Activated T-helper 1 cell treated with anti-CD3 and anti-CD28 coated beads, Interleukin-12 subunit alpha, Interleukin-12 subunit beta, Interleukin-2, Interleukin-4 antibody, amounts not matched to agents 30 ng/mL and 10 ng/mL and 1 ng/mL, durations not matched to agents 14 hours and 24 hours and 36 hours (primary cell): ENCODE measurements at places on chromosomes 2 and 18. TPM values are rescaled to one million over a fixed set of nuclear protein-coding genes. Genes with fewer than 3 reads are reported as not detected.
A peak's percentile ranks its signal among the peaks of the same experiment; 100 is the strongest.

- peaks cover 4% of the 10 kb centered on the region for H3K36me3 ChIP-seq
- peak overlapping the region; percentile 91 for H3K27ac ChIP-seq
- peaks cover 60% of the 10 kb centered on the region for H3K4me1 ChIP-seq
- no peaks in the 10 kb centered on the region for H3K27me3 ChIP-seq
- H3K4me3 ChIP-seq = peak overlapping the region; percentile 30
- DNase-seq = no peak
Measured at GRCh38 chr2:196183172-196183473, 11.7 kb upstream of the STK17B start.

GRCh38 chr18:6482198-6482977, 67.7 kb upstream of the L3MBTL4 start:
- no peak overlapping the region for H3K4me3 ChIP-seq
- no peak overlapping the region for H3K27ac ChIP-seq

GRCh38 chr18:63844254-63844653, 43.3 kb upstream of the SERPINB2 start:
- H3K4me1 ChIP-seq = no peaks in the 10 kb centered on the region
- no peak for DNase-seq
- H3K27ac ChIP-seq = no peak overlapping the region
- H3K27me3 ChIP-seq = peaks cover 13% of the 10 kb centered on the region

GRCh38 chr18:54386043-54386442, 28.3 kb downstream of the C18orf54 start:
- no peak for DNase-seq
- peaks cover 31% of the 10 kb centered on the region for H3K4me1 ChIP-seq
- peaks cover 14% of the 10 kb centered on the region for H3K36me3 ChIP-seq
- no peaks in the 10 kb centered on the region for H3K27me3 ChIP-seq
- H3K4me3 ChIP-seq = no peak overlapping the region
- H3K27ac ChIP-seq = no peak overlapping the region

DNA sequence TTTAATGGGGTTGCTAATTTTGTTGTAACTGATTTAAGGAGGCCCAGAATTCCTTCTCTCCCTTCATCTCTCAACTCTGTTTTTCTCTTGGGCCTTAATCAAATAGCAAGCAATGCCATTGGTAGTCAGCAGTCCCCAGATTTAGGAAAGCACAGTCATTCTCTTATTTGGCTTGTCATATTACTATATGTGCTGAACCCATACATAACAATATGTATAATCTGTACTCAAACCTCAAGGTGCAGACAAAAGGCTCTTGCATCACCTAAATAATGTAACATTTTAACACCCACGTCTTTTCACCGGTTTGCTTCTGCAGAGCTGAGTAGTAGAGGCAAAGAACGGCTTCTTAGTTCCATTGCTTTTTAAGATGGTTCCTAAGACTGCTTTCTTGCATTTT, 33.4 kb downstream of the METTL8 start:
- DNase-seq = no peak
- no peak overlapping the region for H3K27ac ChIP-seq
- no peaks in the 10 kb centered on the region for H3K27me3 ChIP-seq
- no peak overlapping the region for H3K4me3 ChIP-seq
- H3K36me3 ChIP-seq = peaks cover 15% of the 10 kb centered on the region

DNA sequence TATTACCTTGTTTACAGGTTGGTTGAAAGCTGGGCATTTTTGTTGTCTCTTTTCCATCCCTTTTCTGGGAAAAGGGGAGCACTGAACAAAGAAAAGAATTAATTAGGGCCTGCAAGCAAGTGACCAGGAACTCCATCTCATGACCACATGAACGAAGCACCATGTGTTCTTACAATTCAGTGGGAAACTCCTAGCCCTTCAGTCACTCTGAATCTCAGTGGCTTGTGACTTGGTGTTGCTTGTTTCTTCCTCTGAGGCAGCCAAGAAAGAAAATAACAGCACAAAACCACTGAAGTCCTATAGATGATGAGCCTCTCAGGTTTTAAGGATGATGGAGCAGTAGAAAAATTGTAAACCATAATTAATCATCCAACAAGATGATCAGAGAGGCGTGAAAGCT, 129.1 kb upstream of the CAB39 start:
- H3K27ac ChIP-seq = peak overlapping the region; percentile 62
- H3K4me3 ChIP-seq = peak overlapping the region; percentile 24
- peaks cover 32% of the 10 kb centered on the region for H3K4me1 ChIP-seq
- H3K27me3 ChIP-seq = no peaks in the 10 kb centered on the region
- peaks cover 9% of the 10 kb centered on the region for H3K36me3 ChIP-seq

GRCh38 chr2:217178341-217178740, 318.5 kb upstream of the TNP1 start:
- no peak overlapping the region for H3K27ac ChIP-seq
- no peaks in the 10 kb centered on the region for H3K4me1 ChIP-seq
- H3K27me3 ChIP-seq = peaks cover 8% of the 10 kb centered on the region
- H3K36me3 ChIP-seq = no peaks in the 10 kb centered on the region

DNA sequence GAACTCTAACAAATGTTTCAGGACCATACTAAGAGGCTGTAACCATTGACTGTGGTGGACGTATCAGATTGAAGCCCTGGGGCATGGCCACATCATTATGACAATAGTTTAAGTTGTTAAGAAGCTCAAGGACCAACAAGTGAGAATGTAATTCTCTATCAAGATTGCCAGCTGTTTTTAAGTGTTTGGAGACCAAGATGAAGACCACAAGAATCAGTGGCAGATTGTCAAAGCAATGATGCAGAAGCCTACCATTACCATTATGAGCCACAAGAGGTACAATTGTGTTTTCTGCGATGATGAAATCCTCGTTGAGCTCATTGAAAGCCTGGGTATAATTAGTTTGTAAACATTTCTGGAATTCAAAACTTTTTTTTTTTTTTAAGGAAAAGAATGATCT, 261.1 kb upstream of the ZEB2 start:
- H3K27me3 ChIP-seq = no peaks in the 10 kb centered on the region
- no peak overlapping the region for H3K27ac ChIP-seq
- H3K4me1 ChIP-seq = no peaks in the 10 kb centered on the region
- no peaks in the 10 kb centered on the region for H3K36me3 ChIP-seq
- no peak for DNase-seq

The DNAJC5G gene
- not detected in 2 replicates for total RNA-seq

The STRADB gene
- total RNA-seq = 14.6 and 18.1 TPM in 2 replicates

The SERPINB13 gene
- not detected in 2 replicates for total RNA-seq

The ECEL1 gene
- total RNA-seq = 0.12 TPM in 1 of 2 replicates, not detected in the other

The RNF25 gene
- 29.1 and 31.6 TPM in 2 replicates for total RNA-seq

The ASB18 gene
- total RNA-seq = not detected in 2 replicates
